ENCODE measurements at places on chromosomes 4 and X.
A peak's percentile ranks its signal among the peaks of the same experiment; 100 is the strongest.

DNA sequence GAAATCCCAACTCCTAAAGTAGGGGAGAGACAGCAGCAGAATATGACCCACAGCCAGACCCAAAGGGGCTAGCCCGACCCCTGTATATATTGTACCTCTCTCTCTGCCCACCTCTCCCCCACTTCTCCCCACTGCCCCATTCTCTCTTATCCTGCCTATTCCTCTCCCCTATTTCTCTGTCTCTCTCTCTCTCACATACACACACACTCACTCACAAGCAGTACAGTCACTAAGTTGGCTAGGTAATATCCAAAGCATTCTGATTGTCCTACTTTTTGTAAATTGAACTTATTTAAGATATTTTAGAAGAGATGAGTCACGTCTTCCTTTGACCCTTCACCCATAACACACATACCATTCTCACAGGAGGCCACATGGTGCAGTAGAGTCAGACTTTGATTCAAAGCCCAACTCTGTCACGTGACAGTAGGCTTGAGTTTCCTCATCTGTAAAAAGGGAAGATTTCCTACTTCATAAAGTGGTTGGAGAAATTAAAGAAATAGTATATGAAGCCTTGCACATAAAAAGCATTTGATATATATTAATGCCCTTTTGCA, 29.5 kb downstream of the SRPX2 start:
- no peak for DNase-seq

GRCh38 chrX:41921492-41922430, 1.6 kb downstream of the CASK start:
- DNase-seq, result peak; percentile 72

DNA sequence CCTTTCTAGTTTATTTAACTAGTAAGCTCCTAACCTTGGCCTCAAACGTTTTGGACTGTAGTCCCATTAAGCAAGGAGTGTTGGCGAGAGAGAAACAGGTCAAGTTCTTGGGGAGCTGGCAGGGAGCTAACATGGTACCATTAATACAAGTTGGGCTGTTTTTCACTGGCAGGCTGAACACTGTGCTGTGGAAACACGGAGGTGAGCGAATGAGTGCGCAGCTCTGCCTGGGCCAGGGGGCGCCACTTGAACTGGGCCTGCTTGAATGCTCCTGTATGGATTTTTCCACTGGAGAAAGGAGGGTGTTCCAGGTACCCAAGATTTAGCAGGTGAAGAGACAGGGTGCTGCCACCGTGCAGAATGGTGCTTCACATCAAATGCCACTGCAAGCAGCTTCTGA, 7.4 kb upstream of the SMS start:
- no peak for DNase-seq

DNA sequence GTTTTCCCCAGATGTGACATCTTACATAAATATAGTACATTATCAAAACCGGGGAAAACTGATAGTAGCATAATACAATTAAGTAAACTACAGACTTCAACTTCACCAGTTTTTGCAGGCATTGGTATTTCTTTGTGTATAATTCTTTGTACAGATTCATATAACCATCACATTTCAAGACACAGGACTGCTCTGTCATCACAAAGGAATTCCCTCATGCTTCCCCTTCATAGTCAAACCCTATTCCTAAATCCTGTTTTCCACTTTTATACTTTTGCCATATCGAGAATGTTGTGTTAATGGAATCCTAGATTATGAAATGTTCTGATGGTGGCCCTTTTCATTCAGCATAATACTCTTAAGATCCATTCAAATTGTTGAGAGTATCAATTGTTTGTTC, 36.0 kb downstream of the STIM2 start:
- DNase-seq, result no peak

DNA sequence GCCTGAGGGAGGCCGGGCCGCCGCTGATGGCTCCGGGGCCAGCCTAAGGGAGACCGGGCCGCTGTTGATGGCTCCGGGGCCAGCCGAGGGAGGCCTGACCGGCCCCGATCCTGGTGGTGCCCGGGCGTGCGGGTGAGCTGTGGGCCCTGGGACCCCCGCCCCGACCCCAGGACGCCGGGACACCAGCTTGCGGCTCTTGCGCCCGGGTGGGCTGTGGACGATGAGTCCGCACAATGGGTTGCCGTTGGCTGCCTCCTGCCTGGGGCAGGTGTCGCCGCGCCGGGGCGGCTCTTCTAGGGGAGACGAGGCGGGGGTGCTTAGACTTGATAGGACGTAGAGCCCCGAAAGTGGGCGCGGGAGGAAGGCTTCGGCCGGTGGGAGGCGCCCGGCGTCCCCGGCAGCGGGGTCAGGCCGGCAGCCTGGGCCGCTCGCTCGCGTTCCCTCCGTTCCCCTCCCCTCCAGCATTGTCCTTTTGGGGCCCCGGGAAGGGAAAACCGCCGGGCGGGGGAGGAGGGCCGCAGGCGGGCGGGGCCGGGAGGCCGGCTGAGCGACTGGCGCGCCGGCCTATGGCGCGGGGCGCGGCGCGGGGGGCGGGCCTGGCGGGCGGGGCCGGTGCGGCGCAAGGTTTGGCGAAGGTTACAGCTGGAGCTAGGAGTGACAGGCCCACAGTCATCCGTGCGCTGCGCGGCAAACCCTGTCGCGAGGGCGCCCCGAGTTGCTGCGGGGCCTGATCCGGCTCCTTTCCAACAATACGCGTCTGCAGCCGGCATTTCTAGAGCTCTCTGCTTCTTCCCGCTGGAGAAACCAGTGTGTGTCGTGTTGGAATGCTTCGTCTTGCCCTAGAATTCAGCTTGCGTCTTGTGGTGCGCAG, 819 bp downstream of the KIAA0232 start:
- DNase-seq, result peak; percentile 93

DNA sequence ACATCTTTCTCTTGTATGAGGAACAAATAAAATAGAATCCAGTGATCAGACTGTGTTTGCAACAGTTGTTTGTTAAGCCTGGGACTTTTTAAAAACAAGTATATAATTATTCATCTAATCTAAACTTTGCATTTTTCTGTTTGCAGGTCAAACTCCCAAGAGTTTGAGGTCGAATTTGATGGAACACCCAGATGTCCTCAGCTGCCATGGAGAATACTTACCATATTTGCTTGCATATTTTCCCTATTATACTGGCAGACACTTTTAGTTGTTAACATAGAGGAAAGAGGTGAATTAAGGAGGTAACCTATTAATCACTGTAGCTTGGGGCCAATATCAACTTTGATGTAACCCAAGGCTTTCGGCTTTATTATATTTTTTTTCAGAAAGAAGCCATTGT, 401.5 kb upstream of the DIPK2B start:
- no peak for DNase-seq

GRCh38 chr4:85381968-85382367, 93.0 kb upstream of the ARHGAP24 start:
- DNase-seq, result no peak

- DNase-seq, result no peak
Measured at GRCh38 chrX:30822068-30822681, 66.9 kb downstream of the TAB3 start.

DNA sequence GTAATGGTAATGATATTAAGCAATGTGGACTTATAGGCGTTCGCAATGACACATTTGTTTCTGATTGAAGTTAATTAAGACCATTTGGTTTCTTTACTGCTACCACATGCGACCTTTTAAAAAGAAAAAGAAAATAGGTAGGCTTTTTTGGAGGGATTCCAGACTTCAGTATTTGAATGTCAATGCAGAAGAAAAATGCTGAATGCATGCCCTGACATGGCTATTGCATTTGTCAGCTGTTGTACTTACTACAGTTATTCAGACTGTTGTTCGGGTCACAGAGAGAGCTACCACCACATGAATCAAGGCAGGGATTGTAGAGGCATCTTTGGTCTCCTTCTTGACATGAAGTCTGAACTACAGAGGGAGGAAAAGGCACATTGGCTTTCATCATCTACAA, 163.7 kb downstream of the CORIN start:
- no peak for DNase-seq

DNA sequence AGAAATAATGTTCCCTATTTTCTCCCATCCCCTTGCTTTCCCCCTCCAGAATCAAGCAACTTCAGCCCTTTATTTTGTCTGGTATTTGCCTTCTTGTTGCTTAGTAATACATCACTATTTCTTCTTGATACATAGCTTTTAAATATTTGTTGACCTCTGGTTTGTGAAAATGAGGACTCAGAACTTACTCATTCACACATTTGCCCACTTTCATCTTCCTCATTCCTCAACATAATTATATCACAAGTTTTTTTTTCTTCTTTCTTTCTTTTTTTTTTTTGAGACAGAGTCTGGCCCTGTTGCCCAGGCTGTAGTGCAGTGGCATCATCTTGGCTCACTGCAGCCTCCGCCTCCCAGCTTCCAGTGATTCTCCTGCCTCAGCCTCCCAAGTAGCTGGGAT, 28.9 kb upstream of the NDUFC1 start:
- no peak for DNase-seq

GRCh38 chrX:134741746-134742145, 83.5 kb upstream of the PLAC1 start:
- DNase-seq, result no peak

- no peak for DNase-seq
Measured at GRCh38 chr4:152290366-152290921, 245.4 kb downstream of the FBXW7 start.

GRCh38 chr4:110248831-110249253, 50.4 kb upstream of the ELOVL6 start:
- DNase-seq, result no peak

- DNase-seq, result no peak
Measured at GRCh38 chr4:104848597-104849225, 298.0 kb upstream of the TET2 start.

- no peak for DNase-seq
Measured at GRCh38 chr4:152089584-152089983, 328.8 kb upstream of the GATB start.

DNA sequence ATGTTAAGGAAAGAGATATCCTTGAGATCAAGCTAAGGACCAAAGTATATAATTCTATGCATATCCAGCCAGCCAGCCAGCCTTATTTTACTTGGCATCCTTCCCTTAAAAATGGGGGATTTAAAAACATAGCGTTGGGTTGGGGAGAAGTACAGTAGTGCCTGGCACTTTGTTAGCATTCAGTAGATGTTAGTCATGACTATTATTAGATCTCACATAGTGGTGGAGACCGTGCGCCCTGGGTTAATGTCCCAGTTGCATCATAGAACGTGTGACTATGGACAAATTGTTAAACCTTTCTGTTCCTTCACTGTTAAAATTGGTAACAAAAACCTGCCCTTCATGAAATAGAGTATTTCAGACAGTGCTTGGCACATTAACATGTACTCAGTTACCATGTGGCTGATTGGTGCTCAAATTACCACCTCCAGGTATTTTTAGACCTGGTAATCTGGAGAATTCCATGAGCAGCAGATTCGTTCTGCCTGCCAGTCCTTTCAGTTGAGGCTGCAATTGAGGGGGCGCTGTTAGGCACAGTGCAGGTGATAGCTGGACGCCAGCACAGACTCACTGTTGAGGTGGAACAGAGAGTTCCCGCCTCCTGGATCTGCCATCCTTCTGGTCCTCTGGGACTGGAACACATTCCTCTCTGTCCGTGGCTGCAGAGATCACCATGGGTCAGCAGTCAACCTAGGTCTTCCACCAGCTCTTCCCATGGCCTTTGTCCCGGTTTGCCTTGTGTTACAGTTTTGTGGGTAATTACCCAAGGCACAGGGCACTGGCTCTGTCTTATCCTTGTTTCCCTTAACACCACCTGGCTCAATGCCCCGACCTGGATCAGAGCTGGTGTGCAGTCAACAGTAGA, 31.7 kb downstream of the RBBP7 start:
- DNase-seq, result no peak

GRCh38 chr4:185143601-185143969, 519 bp downstream of the SLC25A4 start:
- no peak for DNase-seq

Data from activated CD8-positive, alpha-beta memory T cell treated with anti-CD3 and anti-CD28 coated beads, Interleukin-2, amount 10 ng/mL, durations not matched to agents 7 days and 5 days (primary cell).